ENCODE measurements at places on chromosomes 5 and 9. TPM values are rescaled to one million over a fixed set of nuclear protein-coding genes. Genes with fewer than 3 reads are reported as not detected.

DNA sequence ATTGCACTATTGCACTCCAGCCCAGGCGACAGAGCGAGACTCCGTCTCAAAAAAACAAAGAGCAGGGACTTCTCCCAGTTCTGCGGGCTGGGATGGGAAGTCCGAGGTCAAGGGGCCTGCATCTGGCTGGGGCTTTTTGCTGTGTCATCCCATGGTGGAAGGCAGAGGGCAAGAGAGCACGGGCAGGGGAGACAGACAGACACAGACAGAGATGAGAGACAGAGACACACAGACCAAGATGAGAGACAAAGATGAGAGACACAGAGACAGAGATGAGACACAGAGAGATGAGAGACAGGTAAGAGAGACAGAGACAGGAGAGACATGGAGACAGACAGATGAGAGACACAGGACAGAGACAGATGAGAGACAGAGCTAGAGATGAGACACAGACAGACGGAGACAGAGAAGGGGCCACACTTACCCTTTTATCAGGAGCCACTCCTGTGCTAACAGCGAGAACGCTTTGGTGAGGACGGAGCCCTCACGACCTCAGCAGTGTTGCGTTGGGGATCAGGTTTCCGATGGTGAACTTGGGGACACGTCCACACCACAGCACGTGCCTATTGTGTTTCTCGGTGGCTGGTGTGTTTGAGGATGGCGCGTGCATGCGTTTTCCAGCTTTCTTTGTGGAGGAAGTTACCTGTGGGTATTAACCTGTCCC is 8.9 kb upstream of the TOR4A start:
- DNase-seq, result no peak

- DNase-seq, result no peak
Measured at GRCh38 chr5:112608975-112609374, 128.7 kb upstream of the APC start.

Gene GABRA1
- total RNA-seq, result not detected

DNA sequence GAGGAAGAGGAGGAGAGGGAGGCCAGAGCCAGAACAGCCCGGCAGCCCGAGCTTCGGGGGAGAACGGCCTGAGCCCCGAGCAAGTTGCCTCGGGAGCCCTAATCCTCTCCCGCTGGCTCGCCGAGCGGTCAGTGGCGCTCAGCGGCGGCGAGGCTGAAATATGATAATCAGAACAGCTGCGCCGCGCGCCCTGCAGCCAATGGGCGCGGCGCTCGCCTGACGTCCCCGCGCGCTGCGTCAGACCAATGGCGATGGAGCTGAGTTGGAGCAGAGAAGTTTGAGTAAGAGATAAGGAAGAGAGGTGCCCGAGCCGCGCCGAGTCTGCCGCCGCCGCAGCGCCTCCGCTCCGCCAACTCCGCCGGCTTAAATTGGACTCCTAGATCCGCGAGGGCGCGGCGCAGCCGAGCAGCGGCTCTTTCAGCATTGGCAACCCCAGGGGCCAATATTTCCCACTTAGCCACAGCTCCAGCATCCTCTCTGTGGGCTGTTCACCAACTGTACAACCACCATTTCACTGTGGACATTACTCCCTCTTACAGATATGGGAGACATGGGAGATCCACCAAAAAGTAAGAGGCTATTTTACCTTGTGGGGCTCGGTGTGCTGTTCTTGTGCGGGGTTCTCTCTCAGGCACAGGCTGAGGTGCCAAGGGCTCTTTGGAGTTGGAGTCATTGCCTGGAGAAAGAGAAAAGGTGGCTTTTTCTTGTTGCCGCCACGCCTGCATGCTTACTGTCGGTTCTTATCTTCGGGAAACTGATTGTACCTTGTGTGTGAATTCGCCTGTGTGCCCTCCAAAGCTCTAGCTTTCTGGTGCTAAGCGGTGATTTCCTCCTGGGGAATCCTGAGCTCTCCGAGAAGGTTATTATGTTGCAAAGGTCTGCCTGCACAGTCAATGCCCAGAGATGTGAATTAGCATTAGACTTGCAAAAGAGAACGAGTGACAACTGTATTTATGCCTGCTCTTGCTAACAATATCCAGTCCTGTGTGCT is at the start of gene ISL1:
Gene ISL1 (plus strand): TSS at position 318 of the 991 bp plus-strand sequence. CDS start 224 bp downstream, at position 542.
- DNase-seq, result no peak

GRCh38 chr9:18626046-18626698 is 152.2 kb downstream of the ADAMTSL1 start:
- no peak for DNase-seq

GRCh38 chr5:133844836-133845235 is 123.6 kb downstream of the C5orf15 start:
- DNase-seq, result no peak

- no peak for DNase-seq
Measured at GRCh38 chr9:116381350-116381749, 227.8 kb downstream of the PAPPA start.

DNA sequence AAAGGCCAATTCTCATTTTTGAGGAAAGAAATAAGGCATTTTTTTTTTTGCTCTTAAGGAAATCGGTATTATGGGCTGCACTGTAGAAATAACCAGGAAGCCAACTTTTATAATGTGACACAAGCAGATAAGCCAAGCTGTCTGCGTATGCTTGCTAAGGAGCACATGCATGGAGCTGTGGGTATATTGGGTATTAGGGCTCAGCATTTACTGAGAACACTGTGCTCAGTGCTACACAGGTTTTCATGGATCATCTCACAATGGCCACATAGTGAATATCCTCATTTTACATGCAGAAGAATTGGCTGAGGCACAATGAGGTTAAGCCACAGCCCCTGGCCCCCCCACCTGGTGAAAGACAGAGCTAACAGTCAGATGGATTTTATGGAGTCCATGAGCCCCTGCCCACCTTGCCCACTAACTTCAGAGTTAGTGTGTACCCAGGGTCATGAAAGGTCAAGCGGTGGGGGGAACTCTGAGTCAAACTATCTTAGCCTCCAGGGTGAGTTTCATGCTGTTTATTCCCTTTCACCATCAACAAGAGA is 204.8 kb downstream of the SPATA31A6 start:
- no peak for DNase-seq

DNA sequence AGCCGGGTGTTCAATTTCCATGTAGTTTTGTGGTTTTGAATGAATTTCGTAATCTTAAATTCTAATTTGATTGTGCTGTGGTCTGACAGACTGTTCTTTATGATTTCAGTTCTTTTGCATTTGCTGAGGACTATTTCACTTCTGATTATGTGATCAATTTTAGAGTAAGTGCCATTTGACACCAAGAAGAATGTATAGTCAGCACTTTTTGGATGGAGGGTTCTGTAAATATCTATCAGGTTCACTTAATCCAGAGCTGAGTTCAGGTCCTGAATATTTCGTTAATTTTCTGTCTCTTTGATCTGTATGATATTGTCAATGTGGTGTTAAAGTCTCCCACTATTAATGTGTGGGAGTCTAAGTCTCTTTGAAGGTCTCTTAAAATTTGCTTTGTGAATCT is 944.9 kb downstream of the TLE4 start:
- DNase-seq, result no peak

DNA sequence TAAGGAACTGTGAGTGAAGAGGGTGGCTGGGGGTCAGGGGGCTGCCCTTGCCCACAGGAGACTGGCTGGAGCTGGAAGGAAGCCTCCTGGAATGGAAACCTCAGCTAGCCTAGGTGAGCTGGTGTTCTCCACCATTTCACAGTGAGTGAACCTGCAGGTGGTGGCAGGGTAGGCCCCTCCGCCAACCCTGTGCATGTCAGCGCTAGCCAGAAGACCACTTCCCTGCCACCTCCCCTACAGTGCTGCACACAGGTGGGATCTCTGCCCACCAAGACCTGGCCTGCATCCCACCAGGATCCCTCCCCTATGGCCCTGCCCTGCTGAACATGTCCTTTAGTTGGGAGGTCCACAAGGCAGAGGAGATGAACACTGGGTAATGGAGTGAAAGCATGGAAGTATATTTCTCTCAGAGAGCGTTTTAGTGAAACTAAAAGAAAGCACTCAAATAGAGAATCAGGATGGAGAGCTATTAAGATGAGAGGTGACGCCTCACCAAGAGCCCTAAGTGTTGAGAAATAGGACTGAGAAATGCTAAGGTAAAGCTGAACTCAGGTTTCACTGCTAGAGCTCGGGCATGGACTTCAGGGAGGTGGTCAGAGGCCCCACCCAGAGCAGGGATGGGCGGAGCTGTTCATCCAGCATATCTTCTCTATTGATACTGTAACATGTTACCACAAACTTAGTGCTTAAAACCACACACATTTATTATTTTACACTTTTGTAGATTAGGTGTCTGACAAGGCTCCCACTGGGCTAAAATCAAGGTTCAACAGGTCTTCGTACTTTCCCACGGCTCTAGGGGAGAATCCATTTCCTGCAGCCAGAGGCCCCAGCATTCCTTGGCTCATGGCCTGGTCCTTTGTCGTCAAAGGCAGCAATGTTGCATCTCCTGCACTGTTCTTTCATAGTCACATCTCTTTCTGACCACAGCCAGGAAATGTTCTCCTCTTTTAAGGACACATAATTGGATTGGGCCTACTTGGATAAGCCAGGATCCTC is 83.2 kb downstream of the DIRAS2 start:
- no peak for DNase-seq

DNA sequence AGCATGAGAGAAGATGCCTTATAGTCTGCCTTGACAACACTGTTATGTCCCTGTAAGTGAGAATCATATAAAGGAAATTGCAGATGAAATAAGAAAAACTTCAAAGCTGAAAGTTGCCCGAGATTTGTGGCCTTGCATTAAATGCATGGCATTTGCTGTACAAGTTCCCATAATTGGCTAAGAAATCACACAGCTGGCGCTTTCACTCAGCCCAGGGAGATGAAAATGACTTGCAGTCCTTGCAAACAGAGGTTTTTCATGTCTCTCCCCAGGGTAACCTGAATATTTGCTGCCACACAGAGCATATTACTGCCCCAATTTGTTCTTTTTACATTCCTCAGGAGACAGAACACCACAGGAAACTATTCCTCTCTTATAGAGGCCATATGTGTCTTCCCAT is 174.8 kb downstream of the FAM114A2 start:
- DNase-seq, result no peak

DNA sequence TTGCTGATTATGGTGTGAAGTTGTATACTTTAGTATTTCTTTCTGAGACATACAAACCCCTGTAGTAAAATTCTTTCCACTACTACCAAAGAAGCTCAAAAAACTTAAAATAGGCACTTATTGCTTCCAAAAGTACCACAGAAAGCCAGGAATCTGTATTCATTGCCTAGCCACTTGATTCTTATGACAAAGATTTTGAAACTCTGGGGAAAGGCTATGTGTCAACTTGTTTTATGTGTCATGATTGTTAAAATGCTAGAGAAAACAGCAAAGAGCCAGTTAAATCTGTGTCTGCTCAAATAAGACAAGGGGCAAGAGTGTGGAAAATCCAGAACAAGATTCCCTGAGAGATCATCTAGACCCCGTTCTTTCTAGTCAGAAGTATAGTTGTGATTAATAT is 6.0 kb downstream of the KIF2A start:
- no peak for DNase-seq

Gene SARDH
- total RNA-seq, result not detected

- DNase-seq, result no peak
Measured at GRCh38 chr9:124594225-124594624, 87.0 kb upstream of the NR5A1 start.

DNA sequence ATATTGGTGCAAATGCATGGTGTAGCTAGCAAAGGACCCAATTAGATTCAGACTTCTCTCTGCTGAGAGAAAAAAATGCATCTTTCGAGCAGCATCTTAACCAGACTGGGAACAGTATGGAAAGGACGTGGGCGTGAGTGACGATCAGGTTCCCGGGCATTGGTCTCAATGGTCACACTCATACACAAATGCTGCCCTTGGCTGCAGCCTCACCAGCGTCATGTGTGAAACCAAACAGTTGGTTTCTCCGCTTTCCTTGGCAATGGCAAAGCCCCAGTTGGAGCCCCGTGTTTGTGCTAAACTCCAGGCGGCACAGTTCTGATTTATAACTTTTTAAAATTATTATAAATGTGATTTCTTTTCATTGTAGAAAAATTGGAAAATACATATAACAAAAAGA is 237.8 kb downstream of the SEC61B start:
- DNase-seq, result no peak

Gene RFESD
- 4.6 TPM for total RNA-seq

DNA sequence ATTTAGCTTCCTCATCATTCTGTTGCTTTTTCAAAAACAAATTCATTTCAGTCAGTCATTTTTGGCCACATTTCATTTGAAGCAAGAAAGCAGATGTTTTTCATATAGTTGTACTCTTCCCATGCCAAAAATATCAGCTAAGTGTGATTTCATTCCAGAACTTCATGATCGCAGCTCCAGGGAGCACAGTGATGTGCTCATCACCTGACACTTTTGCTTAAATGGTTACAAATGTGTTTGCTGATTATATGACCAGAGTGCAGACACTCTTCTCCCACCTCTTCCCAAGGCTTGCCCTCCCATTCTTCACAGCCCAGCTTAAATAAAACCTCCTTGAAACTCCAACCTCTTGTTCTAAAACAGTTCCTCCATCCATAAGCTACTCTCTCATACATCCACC is 32.6 kb downstream of the GABRB2 start:
- no peak for DNase-seq

Gene CCDC192
- not detected for total RNA-seq

Gene TTC23L
- total RNA-seq, result 0.38 TPM

Gene TAF11L5
- not detected for total RNA-seq

DNA sequence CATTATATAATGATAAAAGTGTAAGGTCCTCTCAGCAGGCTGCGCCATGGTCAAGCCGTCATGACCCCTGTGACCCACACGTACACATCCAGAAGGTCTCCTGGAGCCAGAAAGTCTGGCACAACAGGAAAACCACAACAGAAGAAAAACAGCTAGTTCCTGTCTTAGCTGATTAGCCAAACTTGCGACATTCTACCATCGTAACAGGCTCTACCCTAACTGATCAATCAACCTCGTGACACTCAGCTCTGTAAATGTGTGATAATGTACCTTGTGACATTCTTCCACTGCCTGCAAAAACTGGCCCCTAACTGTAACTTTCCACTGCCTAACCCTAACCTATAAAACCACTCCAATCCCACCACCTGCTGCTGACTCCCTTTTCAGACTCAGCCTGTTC is 316.4 kb upstream of the TUSC1 start:
- DNase-seq, result no peak

- no peak for DNase-seq
Measured at GRCh38 chr9:110444911-110445310, 107.2 kb upstream of the TXNDC8 start.

DNA sequence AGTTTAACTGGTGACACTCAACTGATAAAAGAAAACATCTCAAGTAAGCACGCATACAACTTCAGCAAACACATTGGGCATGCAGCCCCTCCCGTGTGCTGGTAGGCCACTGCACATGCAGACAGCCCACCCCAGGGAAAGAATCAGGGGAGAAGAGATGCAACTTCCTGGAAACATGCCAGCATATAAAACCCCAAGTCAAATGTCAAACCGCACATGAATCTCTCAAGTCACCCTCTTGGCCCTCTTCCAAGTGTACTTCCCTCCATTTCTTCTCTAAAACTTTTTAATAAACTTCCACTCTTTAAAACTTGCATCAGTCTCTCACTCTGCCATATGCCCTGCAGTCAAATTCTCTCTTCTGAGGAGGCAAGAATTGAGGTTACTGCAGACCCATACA is 732.7 kb downstream of the SEMA5A start:
- no peak for DNase-seq

Gene COL23A1
- total RNA-seq, result 2.5 TPM

All from lower leg skin (tissue), 4 donors.